PC-9 (cell line): ENCODE measurements at places on chromosomes 4 and X. TPM values are rescaled to one million over a fixed set of nuclear protein-coding genes. Genes with fewer than 3 reads are reported as not detected.

DNA sequence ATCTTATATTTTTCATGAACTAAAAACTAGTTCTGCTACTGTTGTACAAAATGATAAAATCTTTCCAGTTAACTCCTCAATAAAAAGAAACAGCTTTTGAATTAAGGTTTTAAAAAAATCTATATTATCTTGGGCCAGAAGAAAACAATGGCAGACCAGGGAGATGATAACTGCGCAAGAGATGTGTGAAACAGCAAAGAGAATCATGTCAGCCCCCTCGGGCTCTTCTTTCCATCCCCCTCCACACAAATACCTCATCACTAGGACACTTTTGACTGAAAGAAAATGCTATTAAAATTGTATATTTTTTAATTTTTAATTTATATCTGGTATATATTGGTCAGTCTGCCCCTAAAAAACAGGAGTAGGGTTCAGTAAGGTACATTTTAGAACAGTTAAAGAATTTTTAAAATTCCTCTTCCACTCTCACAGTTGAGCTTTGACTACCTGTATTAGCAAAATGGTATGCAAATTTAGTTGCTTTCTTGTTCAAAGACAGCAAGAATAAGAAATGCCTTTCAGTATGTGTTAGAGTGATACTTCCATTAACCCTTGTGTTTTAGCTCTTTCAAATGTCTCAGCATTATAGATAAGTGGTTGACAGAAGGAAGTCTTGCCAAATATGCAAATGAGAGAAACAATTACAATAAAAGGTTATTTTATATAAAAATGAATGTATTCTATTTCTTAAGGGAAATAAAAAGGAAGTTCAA is 36.4 kb upstream of the LCORL start:
- DNase-seq = no peak

DNA sequence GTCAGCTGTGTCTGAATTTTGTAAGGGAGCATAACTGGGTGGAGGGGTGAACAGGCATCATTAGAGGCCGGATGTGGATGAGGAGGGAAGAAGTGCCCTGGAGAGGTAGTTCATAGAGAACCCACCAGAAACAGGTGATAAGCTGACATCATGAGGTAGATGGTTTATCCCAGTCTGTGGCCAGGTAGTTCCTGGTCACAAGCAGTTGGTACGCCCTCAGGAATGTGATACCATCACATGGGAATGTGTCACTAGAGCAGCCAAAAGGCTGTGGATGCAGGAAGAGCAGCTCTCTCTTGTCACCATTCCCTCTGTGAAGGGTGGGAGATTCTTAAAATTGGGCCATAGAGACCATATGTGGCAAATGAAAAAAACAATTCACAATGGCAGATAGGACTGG is 21.9 kb downstream of the MSN start:
- peak; percentile 8 for DNase-seq

DNA sequence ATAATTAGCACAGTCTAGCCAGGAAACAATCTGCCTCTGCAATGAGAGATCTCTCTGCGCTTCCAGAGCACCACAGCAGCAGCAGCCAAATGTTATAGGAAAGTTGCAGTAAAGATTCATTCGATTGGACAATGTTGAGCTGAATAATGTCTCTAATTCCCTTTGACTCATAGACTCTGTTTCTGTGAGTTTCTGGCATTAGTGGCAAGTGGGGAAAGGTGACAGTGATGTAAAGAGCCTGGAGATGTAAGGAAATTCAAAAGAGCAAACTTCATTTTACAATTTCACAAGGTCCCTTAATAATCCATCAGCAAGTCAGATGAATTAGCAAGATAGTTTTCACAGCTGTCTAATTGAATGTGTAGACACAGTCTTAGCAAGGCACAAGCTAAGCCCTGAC is 184.4 kb downstream of the VEGFC start:
- no peak for DNase-seq

DNA sequence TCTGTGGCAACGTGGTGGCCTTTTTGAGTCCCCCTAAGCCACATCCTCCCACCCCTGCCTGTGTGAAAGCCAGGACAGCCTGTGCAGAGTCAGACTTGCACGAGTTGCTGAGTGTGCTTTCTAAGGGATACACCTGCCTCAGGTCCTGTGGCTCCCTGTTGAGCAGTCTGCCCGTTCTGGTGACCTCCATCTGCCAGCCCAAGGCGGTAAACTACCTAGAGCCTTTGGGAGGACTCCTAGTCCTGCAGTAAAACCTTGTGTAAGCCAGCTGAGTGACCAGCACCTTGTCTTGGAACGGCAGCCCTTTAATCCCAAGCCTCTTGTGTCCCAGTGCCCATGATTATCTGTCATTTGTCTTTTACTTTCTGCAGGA is 69.3 kb downstream of the NBDY start:
- no peak for DNase-seq

The SSX2B gene
- total RNA-seq = 39.6 TPM in 1 of 2 replicates, not detected in the other

- no peak for DNase-seq
Observed at GRCh38 chrX:70481471-70482270, 37.0 kb downstream of the DLG3 start.

- DNase-seq = no peak
Observed at GRCh38 chr4:148332486-148332885, 109.7 kb downstream of the NR3C2 start.
